Muscle of leg (tissue), 16 donors: ENCODE measurements at places on chromosomes 16 and 17.
A peak's percentile ranks its signal among the peaks of the same experiment; 100 is the strongest.

DNA sequence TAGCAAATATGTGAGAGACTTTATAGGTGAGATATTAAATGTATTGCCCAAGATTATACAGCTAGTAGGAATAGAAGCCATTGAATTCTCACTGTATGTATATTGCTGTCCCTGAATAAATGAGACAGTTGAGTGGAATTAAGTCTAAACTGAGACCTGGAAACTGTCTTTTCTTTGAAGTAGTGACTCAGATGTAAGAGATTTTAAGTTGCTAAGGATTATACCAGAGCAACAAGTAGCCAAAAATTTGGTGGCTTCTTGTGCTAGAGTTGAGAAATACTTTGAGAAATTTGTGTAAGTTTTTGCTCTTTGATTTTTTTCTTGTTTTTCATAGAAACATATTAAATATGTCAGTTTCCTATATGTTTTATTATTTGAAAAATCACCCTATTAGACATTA lies 58.7 kb downstream of the TANC2 start:
- DNase-seq: no peak

GRCh38 chr17:31398381-31399311 lies 7.2 kb downstream of the RAB11FIP4 start:
- no peak for DNase-seq

GRCh38 chr16:83698964-83699363 lies 108.8 kb upstream of the HSBP1 start:
- DNase-seq: no peak

- DNase-seq: peak; percentile 36
Observed at GRCh38 chr17:12492450-12492849, 173.2 kb upstream of the MYOCD start.

DNA sequence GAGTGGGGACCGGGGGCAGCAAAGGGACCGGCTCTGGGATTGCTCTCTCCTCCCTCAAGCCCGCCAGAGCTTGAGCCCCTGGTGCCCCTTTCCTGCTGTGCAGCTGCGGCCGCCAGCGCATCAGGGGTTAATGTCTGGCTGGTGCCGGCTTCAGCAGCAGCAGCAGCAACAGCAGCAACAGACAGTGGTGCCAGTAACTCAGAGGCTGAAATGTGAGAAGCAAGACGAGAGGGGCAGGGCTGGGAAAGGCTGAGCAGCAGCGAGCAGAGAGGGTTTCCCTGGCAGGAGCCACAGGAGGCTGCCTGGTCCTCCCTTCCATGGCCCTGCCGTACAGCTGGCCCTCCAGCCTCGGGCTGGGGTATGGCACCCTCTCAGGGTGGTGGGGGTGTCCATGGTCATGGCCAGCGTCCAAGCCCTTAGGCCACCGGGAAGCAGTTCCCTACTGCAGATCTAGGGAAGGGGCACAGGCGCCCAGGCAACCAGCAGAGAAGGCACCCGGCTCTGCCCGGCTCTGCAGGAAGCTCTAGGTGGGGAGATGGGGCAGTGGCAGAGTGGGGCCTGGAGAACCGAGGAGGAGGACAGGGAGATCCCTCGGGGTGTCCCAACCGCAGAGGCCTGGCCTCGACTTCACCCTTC lies 21.1 kb upstream of the TFAP4 start:
- peak; percentile 95 for DNase-seq

DNA sequence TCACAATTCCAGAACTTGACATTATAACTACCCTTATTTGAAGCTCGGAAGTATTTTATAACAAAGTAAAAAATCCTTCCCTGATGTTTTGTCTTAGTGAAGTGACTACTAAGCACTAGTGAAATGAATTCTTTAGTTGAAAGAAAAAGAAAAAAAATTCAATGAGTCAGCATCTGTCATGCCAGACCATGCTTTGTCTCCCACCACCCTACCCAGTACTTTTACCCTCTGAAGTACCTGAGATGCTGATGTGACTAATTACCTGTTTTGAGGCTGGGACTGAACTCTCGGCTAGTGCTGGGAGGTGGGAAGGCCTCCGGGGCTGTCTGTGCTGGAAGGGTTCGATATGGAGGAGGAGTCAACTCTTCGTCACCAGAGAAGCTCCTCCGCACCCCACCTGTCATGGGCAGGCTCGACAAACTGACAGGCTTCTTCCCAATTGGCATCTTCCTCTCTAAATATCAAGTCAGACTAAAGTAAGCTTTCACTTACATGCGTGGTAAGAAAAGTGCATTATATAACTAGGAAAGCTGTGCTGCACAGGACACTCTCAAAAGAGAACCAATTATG lies 19.6 kb downstream of the NME2 start:
- no peak for DNase-seq

GRCh38 chr16:12553191-12553590 lies 250.5 kb downstream of the CPPED1 start:
- no peak for DNase-seq

DNA sequence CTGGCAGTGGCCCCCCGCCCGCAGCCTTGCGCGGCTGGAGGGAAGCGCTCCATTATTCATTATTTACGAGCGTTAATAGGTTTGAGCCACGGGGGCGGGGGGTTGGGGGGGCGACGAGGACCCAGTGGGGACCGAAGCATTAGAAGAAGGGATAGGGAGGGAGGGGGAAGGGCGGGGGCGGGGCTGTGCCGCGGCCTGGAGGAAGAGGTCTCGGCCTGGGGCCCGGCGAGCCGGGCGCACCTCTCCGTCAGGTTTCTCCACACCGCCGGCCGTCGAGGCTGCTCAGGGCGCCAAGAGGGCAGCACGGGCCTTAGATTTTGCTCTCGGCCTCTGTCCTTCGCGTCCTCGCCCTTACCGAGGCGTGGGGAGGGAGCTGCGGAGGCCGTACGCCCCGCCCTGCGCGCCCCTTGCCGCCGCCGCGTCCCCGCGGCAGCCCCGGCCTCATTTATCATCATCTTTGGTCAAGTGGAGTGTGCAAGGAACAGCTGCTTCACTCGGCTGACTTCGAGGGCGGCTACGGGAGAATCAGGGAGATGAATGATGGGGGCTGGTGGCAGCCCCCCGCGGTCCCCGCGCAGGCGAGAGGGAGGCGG lies 54.2 kb downstream of the SREBF1 start:
- DNase-seq: peak; percentile 73

DNA sequence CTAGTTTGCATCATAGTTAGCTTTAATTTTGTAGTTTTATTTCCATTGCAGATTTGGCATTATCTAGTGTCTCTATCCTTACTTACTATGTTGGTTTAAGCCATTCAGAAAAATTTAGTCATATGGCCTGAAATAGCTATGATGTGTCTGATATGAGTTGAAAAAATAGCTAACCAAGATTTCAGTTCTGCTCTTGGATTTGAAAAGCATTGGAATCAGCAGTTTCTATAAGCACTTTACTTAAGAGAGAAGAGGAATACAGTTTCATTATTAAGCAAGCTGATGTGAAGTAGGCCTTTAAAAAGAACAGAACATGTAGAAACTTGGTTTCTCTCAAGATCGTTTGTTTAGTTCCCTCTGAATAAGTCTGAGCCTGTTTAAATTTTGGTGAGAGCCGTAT lies 25.9 kb downstream of the LPCAT2 start:
- DNase-seq: peak; percentile 65

GRCh38 chr16:46961373-46962353 lies 11.8 kb downstream of the DNAJA2 start:
- DNase-seq: peak; percentile 6

DNA sequence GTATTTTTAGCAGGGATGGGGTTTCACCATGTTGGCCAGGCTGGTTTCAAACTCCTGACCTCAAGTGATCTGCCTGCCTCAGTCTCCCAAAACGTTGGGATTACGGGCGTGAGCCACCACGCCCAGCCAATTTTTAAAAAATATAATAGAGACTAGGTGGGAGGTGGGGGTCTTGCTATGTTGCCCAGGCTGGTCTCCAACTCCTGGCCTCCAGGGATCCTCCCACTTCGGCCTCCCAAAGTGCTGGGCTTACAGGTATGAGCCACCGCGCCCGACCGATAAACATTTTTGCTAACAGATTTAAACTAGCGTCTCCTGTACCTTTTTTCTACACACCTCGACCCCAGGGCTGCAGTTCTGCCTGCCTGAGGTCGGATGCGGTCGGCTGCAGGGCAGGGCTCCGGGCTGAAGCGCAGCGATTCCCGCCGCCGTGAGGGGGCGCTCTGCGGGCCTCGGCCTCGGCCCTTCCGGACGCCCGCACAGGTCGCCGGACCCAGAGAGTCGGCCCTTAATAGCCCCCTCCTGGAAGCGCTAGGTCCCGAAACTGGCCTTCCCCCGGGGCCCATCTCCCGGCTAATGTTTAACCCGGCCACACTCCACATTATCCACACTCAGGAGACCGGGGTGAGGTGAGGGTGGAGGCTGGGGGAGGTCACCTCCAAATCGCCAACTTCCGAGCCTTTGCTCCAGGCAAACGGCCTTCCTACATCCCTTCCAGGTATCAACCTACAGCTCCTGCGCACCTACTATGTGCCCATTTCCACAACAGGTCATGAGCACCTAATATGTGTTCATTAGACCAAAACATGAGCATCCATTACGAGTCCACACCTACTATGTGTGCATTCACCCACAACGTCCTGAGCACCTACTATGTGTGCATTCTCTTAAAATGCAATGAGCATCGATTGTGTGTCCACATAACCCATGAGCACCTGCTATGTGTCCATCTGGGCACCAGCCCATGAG lies 2.0 kb upstream of the GLIS2 start:
- DNase-seq: no peak
